ENCODE measurements at places on chromosomes 5 and 9.
A peak's percentile ranks its signal among the peaks of the same experiment; 100 is the strongest.

GRCh38 chr5:126921241-126922091, 108.9 kb downstream of the MARCHF3 start:
- DNase-seq, result no peak

GRCh38 chr5:139757727-139758509, 37.7 kb upstream of the PSD2 start:
- DNase-seq, result no peak

GRCh38 chr9:134034215-134035040, 9.1 kb downstream of the BRD3OS start:
- DNase-seq, result no peak

- no peak for DNase-seq
These were observed 8.7 kb downstream of the PCAT7 start for GRCh38 chr9:94563548-94563947.

- DNase-seq, result no peak
These were observed 180.4 kb upstream of the ACTBL2 start for GRCh38 chr5:57662991-57663390.

GRCh38 chr9:7236186-7236585, 478.4 kb downstream of the KDM4C start:
- DNase-seq, result no peak

DNA sequence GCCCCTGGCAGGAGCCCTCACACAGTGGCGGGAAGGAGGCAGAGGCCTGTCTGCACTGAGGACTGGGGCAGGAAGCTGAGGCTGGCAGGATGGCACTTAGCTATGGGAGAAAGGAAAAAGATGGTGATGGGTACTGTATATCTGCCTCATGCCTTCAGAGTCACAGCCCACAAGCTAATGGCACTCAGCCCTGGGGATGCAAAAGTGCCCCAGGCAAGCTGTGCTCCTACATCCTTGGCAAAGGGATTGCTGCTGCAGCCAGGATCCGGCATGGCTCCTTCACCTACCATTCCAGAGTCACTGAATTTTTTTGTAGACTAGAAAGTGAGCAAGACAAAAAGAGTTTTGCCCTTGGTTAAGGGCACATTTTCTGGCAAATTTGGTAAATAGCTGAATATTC, 8.7 kb downstream of the ACSL6 start:
- DNase-seq, result no peak

DNA sequence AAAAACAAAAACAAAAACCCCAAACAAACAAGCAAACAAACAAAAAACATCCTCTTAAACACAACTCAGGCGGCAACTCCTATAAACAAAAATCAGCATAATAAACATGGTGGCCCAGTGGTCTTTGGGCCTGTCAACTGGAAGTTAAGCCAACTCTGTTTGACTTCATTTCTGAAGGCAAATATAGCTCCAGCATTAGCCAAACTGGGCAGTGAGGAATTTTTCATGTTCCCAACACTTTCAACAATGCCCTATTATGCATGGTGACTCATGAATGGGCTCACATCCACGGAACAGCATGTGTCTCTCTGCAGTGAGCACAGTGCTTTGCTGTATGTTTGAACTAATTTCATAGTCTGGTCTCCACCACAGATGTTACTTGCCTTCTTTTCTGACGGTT, 143.9 kb upstream of the STC2 start:
- DNase-seq, result peak; percentile 98

DNA sequence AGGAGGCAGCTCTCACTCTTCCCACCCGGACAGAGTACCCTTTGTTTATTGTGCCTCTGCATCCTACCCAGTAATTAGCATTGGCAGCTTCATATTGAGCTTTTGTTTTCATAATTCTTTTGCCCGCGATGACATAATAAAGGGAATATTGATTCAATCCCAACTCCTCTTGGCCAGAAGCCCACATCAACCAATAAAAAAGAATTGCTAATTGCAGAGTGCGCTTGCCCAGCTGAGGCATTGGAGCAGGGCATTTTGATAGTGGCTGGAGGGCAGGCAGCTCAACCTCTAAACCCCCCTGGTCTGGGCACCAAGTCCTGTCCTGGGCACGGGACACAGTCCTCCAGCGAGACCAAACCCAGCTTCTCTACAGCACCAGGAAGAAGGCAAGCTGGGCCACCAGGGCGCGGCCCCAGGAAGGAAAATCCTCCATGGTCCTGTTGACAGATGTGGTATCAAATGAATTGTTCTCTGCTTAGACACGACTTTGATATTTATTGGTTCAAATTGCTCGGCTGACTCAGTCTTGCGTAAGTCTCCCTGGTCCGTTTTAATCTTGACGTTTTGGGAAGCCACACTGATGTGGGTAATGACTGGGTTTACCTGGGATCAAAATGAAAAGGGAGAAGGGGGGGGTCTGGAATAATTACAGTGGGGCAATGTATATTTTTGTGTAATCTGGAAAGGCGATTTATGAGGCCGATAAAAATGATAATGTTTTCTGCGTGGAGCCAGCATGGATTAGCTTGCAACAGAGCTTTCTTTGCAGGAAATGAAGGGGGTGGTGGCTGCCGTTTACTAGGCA, 220.7 kb upstream of the MSX2 start:
- DNase-seq, result peak; percentile 63

- DNase-seq, result no peak
These were observed 474.4 kb downstream of the RASEF start for GRCh38 chr9:82588301-82589180.

DNA sequence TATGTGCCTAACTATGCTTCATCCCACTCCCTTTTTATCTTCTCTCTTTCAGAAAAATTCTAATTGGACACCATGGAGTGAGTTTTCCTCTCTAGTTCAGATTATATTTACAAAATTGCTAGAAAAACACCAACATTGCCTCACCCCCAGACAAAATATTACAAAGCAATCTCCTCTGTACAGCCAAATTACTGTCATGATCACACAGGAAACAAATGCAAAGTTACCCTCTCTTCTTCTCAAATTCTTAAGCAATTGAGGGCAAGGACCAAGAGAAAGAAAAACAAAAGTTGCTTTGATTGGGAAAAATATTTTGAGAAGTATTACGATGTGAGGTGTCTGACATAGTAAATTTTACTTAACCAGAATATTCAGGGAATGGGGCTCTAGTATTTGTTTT, 30.8 kb upstream of the ABCA1 start:
- no peak for DNase-seq

GRCh38 chr5:130720355-130720754, 444.7 kb downstream of the HINT1 start:
- peak; percentile 7 for DNase-seq

DNA sequence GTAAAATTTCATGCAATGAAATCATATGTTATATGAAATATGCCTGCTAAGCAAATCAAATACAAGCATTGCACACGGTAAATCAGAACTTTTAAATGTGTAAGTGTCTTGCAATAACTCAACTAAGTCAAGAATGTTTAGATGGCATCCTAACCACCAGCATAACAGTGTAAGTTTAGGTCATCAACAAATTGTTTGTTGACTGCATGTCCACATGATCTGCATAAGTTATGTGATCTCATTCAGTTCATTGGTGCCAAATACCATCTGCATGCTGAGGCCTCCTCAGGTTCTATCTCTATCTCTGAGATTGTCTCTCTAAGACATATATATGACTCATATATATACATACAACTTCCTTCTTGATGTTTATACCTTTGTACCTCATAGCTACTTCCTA, 159.6 kb upstream of the STK32A start:
- DNase-seq, result no peak

- no peak for DNase-seq
These were observed 107.2 kb upstream of the STC2 start for GRCh38 chr5:173435447-173435846.

- DNase-seq, result no peak
These were observed 432.9 kb upstream of the BRINP1 start for GRCh38 chr9:119802133-119802532.

DNA sequence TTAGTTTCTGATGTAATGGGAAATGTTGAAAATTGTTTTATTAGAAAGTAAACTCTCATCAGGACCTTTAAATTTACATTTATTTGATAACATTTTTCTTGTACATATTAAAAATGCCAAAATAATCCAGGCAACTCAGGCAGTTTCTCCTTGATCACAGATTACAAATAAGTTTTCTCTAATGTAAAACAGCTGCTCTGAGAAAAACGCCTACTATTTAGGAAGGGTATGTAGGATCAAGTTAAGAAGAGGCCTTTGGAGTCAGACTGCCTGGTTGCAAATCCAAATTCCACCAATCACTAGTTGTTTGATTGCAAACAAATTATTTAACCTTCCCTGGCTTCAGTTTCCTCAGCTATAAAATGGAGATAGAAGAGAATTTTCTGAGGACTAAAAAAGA, 610.8 kb downstream of the PDE4D start:
- DNase-seq, result peak; percentile 34

DNA sequence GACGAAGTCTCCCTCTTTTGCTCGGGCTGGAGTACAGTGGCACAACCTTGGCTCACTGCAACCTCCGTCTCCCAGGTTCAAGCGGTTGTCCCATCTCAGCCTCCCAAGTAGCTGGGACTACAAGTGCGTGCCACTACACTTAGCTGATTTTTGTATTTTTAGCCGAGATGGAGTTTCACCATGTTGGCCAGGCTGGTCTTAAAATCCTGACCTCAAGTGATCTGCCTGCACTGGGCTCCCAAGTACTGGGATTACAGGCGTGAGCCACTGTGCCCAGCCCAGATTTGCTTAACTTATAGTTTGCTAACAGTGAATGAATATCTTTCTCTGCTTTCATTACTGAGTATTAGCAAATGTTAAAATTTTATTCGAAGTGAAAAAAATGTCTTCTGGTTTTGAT, 84.3 kb downstream of the VPS13A start:
- DNase-seq, result no peak

DNA sequence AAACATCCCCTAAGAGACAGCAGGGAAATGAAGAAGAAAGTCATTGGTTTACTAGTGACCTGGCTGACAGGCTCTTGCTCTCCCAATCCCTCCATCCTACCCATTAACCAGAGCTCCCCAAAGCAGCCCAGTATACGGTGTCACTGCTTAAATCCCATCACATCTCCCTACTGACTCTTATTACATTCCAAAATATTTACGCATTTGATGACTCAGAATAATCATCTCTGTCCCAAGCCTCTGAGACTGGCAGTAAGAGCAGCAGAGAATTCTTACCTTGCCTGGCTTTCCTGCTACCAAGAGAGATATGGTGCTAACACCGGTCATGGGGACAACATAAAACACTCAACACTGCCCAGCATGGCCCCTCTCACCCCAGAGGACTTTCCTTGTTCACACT, 20.2 kb upstream of the WHRN start:
- no peak for DNase-seq

DNA sequence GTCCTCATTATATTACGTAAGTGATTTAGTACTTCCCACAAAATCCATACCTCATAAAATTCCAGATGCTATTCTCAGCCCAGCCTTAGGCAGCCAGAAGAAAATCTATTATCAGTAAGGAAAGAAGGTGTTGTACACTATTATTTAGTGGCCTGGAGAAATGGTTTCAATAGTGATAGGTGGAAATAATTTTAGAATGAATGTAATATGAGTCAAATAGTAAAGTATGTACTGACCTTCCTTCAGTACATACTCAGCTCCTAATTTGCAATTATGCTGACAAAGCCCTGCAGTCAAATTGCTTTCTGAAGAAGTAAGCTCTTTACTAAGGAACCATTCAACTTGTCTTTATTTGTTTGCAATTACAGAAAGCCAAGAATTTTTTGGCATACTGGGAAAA, 409.2 kb downstream of the HTR1A start:
- no peak for DNase-seq

- DNase-seq, result no peak
These were observed 11.2 kb downstream of the LRRC26 start for GRCh38 chr9:137158625-137159024.

DNA sequence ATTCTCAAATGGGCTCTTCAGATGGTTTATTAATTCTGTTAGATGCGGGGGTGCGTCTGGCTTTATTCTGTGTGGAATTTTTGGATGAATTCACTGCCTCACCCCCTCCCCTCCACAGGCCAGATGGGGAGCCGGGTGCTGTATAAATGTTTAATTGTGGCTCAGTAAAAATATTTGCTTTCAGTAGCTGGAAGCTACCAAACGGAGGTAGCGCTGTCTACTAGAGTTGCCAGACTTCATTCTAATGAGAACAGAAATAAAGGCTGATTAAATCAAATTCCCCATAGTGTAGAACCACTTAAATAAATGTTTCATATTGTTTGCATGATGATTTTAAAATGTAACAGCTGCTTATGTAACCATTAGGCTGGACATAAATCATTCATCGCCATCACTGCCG, 34.5 kb upstream of the KCNMB1 start:
- DNase-seq, result no peak

DNA sequence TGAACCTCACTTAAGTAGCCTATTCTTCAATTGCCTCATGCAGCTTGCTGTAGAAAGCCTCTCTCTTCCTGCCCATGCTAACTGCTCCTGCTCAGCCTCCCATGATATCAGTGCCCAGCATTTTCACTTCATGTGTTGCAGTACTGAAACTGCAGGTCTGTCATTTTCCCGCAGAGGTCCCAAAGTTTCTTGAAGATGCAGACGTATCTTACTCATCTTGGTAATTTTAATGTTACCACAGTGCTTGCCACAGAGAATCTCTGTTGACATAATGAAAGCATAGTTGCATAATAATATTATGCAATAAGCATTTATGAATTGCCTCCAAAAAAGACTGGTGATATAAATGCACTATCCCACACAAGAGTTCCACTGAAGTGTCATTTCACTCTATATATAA, 561.1 kb upstream of the DAP start:
- DNase-seq, result no peak

GRCh38 chr5:56814361-56814962, 887 bp upstream of the MAP3K1 start:
- DNase-seq, result no peak

DNA sequence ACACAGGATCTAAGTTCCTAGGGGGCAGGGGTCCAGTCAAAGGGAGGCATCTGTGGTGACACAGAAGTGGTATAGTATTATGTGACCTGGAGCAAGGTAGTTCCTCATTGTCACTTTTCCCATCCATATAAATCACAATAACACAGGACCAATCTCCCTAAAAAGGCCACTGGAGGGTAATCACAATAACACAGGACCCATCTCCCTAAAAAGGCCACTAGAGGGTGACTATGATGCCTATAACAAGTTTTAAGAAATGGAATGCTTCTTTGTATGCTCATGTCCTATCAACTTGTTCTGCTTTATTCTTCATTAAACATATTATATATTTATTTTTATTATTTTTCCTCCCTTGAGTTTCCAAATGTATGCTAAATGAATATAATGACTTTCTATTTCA, 254.6 kb downstream of the ASTN2 start:
- DNase-seq, result no peak

GRCh38 chr5:137174196-137174595, 324.9 kb downstream of the SPOCK1 start:
- DNase-seq, result no peak

- no peak for DNase-seq
These were observed 10.9 kb downstream of the ZNF622 start for GRCh38 chr5:16454686-16455085.

Measured in foreskin fibroblast (primary cell).